ENCODE measurements at places on chromosomes 7 and 10. TPM values are rescaled to one million over a fixed set of nuclear protein-coding genes. Genes with fewer than 3 reads are reported as not detected.

Gene OR6B1
- total RNA-seq = not detected

Gene WNT8B
- total RNA-seq = not detected

- no peak for DNase-seq
These were observed 83.6 kb downstream of the GCC1 start for GRCh38 chr7:127501817-127502216.

DNA sequence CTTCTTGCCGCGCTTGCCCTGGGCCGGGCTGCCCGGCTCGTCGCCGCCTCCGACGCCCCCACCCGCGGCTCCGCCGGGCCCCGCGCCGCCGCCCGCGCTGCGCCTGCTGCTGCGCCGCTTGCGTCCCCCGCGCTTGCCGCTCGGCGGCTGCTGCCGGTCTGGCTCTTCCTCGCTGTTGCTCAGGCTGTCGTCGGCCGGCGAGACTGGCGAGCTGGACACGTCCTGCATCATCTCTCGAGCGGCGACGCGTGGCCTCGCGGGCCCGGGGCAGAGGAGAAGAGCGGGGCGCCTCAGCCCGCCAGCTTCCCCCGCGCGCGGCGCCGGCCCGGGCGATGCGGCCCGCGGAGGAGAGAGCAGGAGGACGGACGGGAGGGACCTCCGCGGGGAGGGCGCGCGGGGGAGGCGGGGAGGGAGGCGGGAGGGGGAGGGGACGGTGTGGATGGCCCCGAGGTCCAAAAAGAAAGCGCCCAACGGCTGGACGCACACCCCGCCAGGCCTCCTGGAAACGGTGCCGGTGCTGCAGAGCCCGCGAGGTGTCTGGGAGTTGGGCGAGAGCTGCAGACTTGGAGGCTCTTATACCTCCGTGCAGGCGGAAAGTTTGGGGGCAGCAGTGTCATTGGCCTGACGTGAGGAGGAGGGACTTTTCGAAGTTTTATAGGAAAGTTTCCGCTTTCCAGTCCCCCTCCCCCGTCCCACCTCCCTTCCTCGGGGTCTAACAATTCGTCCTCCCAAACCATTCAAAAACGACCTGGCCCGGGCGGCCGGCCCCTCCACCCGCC lies at the start of gene TWIST1:
TSS of gene TWIST1 (minus strand) at position 546 of the 779 bp plus-strand sequence. CDS start at position 231, 315 bp downstream.
- DNase-seq = no peak

DNA sequence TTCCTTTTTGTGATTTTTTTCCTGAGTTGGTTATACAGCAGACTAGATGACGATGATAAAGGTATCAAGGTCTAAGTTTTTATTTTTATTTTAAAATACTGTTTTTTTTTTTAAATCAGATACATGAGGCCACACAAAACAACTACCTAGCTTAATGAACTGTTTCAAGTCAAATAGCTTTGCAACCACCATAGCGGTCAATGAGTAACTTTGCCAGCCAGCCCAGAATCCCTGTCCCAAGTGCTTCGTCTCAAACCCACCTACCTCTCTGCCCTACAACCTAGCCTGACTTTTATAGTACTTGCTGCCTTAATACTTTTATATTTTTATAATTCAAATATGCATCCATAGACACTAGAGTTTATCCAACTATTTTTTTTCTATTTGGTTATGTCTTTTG lies 676.5 kb downstream of the NRG3 start:
- DNase-seq = no peak

Gene ARHGEF35
- total RNA-seq = 0.82 TPM
